ENCODE measurements at places on chromosomes 5 and 9.

DNA sequence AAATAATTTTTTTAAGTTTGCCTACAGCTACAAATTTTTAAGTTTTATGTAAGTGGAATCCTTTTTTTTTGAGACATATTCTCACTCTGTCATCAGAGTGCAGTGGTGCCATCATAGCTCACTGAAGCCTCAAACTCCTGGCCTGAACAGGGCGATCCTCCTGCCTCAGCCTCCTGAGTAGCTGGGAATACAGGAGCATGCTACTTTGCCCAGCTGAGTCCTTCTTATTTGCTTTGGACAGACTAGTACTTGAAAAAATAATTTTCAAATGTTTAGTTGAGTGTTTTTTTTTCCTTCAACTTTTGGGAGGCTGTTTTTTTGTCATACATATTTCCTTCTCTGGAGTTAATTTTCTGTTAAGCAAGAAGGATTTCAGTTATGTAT lies 7.4 kb downstream of the GAPVD1 start:
- DNase-seq, result no peak

- DNase-seq, result no peak
Measured at GRCh38 chr5:71013575-71013974, 11.6 kb downstream of the NAIP start.

GRCh38 chr9:132894346-132894745 lies 15.6 kb downstream of the SPACA9 start:
- no peak for DNase-seq

- no peak for DNase-seq
Measured at GRCh38 chr9:83473488-83473971, 64.7 kb downstream of the FRMD3 start.

DNA sequence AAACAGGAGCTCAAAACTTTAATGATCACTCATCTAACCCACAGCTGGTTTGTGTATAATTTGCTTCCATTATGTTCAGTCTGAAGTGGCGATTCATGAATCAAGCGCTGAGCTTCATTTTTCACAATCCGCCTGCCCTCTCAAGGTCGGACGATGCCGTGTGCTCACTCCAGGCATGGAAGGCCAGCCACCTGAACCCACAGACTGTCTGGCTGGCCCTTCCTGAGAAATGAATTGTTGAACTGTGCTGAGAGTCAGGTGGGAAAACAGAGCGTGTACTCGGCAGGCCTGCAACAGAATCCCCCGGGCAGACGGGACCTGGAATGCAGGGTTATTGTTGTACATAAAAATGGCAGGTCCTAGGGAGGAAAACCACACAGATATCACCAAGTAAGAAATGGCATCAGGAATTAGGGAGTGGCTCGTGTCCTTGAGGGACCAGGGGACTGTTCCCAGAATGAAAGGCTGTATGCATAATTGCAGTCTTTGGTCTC lies 375.7 kb downstream of the IRX2 start:
- DNase-seq, result no peak

DNA sequence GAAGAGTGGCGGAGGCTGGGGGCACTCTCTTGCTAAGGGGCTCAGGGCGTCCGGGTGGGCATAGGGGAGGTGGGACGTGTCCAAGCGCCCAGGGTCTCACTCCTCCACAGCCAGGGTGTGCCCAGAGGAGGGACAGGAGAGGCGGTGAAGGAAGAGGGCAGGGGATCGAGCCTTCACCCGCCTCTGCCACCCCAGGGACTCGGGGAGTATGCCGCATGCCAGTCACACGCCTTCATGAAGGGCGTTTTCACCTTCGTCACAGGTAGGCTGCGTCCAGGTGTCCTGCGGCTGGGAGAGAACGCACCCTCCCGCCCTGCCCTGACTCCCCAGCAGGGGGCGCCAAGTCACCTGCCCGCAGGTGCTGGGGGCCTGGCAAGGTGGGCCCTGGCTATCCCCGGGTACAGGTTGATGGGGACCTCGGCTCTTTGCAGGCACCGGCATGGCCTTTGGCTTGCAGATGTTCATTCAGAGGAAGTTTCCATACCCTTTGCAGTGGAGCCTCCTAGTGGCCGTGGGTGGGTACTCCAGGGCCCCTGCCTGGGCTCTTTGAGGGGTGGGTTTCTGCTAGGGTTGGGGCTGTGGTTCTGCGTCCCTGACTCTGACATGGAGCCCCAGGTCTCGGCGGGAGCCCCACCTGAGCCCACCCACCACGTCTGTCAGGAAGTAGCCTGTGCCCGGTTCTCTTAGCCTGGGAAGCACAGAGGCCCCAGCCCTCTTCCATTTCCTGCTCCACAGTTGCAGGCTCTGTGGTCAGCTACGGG lies 552 bp downstream of the TMEM141 start:
- DNase-seq, result peak; percentile 29

DNA sequence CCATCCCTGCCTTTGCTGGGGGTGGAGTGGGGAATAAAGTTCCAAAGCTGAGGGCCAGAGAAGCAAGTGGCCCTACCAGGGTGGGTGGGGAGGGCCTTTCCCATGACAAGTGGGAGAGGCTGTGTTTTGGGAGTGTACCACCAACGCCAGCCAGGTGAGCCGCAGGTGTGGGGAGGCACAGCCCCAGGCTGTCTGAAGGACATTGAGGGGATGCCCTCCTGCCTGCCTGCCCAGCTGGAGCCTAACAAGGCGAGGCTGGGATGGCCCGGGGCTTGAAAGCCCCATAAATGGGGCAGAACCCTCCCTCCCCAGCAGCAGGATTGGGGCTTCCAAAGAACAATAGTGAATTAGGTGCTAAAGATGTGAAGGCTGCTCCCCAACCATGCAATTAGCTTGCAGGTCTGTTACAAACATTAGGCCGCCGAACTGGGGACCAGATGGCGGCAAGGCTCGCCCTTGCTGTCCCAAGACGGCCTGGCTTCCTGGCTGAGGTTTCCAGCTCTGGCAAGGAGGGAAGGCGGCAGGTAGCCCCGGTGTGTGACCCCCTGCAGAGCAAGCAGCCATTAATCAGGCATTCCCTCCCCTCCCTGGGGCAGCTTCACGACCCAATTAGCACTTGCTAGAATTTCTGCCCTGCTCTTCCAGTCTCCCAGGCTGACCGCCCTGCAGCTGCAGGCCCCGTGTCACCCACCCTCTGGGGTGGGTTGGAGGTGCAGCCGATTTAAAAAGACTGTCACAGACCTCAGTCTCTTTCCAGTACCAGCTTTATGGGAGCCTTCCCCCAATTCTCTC lies 42.9 kb downstream of the FGF18 start:
- no peak for DNase-seq

- DNase-seq, result peak; percentile 1
Measured at GRCh38 chr5:90473396-90474234, 956 bp downstream of the MBLAC2 start.

DNA sequence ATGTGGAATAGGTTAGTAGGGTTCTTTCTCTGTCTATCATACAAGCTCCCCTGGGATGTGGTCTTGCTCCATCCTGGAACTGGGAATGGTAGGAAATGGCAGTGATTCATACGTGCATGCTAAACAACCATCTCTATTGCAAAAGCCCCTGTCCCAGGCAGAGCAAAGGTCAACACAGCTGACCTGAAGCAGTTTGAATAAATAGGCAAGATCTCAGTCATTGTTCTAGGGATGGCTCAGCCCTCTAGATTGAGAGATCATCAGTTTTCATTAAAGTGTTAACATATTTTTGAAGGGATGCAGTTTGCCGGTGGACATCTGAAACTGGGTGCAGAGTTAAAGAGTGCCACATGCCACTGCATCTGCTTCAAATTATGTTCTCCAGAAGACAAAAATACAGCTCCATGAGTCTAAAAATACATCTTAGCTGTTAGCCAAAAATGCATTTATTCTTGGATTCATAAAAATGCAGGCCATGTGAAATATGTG lies 224.1 kb downstream of the ESM1 start:
- DNase-seq, result no peak

DNA sequence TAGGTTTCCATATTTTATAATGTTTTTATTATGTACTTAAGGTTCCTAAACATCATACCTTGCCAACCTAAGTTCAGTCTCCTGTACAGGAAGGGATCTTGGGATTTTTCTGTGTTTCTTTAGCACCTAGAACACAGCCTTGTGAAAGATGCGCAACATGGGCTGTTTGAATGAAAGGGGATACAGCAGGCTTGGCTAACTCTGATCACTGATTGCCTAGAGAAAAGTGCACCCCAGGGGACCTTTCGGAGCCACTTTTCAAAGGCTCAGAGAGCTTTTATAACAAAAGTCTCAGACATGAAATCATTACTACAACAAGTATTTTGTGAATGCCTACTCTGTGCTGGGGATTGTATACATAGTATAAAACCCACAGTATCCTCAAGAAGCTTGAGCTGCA lies 261.6 kb downstream of the BNC2 start:
- DNase-seq, result no peak

- no peak for DNase-seq
Measured at GRCh38 chr9:110846215-110846614, 177.6 kb downstream of the MUSK start.

DNA sequence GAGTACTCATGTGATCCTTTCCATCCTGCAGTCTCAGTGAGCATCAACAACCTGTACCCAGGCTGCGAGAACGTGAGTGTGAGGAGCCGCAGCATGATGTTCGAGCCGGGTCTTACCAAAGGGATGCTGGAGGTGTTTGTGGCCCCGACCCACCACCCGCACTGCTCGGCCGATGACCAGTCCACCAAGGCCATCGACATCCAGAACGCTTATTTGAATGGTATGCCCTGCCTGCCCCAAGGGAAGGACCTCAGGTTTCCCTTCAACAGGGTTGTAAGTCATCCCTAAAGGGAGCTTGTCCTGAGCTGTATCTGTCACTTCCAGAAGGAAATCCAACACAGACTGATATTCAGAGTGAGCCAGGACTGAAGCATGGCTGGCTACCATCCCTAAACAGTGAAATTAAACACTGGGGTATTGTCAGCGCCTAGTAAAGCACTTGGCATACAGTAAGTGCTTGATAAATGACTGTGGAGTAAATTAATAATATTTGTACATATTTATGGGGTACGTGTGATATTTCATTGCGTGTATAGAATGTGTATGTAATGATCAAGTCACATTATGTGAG lies 39.3 kb upstream of the CTSL start:
- DNase-seq, result no peak

DNA sequence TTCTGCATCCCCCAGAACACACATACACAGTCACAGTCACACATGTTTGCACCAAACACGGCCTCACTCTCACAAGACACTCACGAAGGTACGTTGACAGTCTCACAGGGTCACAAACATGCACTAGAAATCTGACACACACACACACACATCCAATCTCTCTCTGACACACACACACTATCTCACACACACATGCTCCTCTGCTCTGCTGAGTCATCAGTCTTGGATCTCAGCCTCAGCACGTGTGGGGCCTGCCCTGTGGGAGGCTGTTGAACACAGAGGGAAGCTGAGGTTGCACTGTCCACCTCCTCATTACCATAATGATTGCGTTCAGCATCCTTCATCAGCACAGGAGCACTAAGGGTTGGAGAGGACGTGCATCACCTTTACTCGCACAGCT lies 188.8 kb downstream of the MTRR start:
- no peak for DNase-seq

All from stimulated activated CD8-positive, alpha-beta memory T cell treated with anti-CD3 and anti-CD28 coated beads, Interleukin-4, amount 100 ng/mL, for 4 hours (primary cell).